Mesenchymal stem cell (in vitro differentiated cells and primary cell): ENCODE measurements at places on chromosomes 4 and X.

DNA sequence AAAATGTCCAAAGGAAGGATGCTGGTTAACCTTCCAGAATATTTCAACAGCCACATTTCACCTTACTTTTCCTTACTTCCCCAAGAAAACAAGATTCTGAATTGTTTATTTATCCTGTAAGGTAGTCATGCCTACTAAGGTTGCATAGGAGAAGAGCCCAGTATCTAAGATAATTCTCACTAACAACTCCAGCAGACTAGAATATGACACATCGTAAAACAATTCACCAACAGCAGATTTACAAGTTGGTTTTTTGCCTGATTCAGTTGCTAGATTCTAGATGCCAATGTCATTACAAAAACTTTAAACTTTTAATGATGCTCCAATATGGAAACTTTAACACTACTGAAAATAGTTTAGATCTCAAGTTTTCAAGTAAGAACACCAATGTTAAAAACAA is 176.4 kb downstream of the IL13RA2 start:
- peak; percentile 0 for DNase-seq

DNA sequence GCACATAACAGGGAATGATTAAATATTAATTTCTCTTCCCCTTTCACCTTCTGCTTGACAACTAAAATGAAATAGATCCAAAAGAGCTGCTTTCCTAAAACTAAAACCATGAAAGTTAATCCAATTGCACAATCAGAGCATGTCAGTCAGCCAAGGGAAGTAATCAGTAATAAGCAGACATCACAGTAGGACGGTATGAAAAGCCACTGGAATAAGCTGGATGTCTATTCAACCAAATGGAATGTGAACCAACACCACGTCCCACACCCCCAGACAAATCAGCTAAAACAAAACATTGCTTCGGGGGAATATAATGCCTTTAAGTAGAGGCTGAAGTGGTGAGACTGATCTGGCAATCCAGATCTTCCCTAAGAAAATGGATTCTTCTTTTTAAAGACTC is 859.4 kb upstream of the FTHL17 start:
- peak; percentile 1 for DNase-seq

GRCh38 chr4:74038425-74039314 is at the start of gene CXCL3:
CXCL3 (minus strand) TSS chr4:74038689; CDS start chr4:74038611, 78 bp downstream.
- peak; percentile 84 for DNase-seq

DNA sequence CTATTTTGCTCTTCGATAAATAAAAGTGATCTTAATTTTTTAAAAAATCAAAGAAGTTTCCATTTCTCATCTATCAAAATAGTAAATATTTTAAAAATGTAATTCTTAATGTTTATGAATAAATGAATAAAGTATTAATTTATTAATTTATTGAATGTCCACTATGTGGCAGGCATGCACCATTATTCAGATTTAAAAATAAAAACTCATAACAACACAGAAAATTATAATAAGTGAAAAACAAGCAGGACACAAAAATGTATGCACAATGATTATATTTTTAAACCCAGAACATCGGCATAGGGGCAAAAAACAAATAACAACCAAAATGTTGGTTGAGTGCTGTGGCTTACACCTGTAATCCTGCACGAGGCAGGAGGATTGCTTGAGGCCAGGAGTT is 5.3 kb upstream of the PYURF start:
- DNase-seq = no peak

- DNase-seq = no peak
Observed at GRCh38 chr4:139554642-139554892, 1.5 kb downstream of the SETD7 start.

DNA sequence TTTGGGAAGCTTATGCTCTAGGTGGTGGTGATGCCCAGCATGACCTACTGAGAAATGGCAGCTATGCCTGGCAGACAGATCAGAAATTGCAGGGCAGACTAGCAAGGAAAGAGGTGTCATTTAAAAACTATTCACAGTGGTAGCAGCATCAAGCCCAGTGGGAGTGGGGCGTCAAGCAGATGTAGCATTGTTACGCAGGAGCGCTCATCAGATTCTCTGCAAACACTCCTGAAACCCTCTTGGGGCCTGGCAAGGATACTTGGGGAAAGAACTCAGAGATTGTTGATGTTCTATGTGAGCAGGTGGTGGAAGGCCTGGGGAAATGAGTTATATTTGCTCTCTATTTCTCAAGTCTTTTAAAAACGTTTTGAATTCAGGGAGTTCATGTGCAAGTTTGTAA is 437.6 kb downstream of the RAPGEF2 start:
- no peak for DNase-seq

- DNase-seq = peak; percentile 36
Observed at GRCh38 chr4:78058591-78059523, 1.7 kb downstream of the FRAS1 start.

- DNase-seq = no peak
Observed at GRCh38 chr4:94605241-94605805, 152.4 kb upstream of the BMPR1B start.

- DNase-seq = no peak
Observed at GRCh38 chr4:19346636-19347035, 905.1 kb upstream of the SLIT2 start.

DNA sequence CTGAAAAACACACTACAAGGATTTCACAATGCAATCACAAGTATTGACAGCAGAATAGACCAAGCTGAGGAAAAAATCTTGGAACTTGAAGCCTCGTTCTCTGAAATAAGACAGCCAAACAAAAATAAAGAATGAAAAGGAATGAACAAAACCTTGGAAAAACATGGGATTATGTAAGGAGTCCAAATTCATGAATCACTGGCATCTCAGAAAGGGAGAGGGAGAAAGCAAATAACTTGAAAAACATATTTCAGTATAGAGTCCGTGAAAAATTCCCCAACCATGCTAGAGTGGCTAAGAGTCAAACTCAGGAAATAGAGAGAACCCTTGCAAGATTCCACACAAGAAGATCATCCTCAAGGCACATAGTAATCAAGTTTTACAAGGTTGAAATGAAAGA is 178.5 kb upstream of the CTSO start:
- no peak for DNase-seq

- no peak for DNase-seq
Observed at GRCh38 chrX:151346931-151347543, 50.0 kb upstream of the VMA21 start.

GRCh38 chrX:46823481-46823880 is 13.4 kb upstream of the RP2 start:
- no peak for DNase-seq

DNA sequence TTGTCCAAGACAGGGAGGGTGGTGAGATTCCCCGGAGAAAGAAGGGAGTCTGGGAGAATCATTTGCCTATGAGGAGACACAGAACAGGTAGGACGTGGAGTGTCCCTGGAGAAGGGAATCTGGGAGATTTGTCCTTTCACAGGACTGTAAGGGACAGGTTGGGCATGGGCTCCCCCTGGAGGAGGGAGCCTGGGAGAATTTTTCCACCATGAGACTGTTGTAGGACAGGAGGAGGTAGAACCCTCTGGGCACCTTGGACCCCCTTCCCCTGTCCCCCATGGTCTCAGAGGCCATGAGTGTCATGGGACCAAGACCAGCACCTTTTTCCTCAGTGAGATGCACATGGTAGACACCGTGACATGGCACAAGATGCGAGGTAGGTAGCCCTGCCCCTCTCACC is 2.8 kb downstream of the PORCN start:
- DNase-seq = peak; percentile 41

DNA sequence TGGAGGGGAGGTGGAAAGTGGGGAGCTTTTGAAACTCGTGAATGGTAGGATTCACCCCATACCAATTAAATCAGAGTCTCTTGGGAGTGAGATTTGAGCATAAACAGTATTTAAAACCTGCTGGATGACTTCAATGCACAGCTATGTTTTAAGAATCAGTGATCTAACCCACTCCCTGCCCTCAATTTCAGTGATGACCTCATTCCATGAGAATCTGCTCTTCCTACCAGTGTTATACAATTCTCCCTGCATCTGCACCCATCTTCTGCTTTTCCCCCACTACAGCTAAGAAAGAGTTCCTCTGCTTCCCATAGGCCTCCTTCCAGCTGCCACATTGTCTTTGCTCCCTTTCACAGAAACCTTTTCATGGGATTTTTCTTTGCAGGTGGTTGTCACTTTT is 18.3 kb upstream of the H2AZ1 start:
- DNase-seq = peak; percentile 65

DNA sequence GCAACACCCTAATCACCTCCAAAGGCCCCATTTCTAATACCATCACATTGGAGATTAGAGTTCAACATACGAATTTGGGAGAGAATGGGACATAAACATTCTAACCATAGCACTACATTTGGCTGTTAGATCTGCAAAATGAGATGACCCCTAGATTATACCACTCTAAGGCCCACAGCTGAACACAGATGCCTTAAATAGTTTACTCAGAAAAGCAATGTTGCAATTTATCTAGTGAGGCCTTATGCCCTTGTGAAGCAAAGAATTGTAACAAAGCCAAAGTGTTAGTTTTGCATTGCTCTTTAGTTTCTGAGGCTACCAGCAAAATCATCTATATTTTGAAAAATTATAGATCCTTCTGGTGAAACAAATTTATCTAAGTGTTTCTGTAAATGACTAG is 31.6 kb upstream of the ARHGEF6 start:
- DNase-seq = peak; percentile 35

DNA sequence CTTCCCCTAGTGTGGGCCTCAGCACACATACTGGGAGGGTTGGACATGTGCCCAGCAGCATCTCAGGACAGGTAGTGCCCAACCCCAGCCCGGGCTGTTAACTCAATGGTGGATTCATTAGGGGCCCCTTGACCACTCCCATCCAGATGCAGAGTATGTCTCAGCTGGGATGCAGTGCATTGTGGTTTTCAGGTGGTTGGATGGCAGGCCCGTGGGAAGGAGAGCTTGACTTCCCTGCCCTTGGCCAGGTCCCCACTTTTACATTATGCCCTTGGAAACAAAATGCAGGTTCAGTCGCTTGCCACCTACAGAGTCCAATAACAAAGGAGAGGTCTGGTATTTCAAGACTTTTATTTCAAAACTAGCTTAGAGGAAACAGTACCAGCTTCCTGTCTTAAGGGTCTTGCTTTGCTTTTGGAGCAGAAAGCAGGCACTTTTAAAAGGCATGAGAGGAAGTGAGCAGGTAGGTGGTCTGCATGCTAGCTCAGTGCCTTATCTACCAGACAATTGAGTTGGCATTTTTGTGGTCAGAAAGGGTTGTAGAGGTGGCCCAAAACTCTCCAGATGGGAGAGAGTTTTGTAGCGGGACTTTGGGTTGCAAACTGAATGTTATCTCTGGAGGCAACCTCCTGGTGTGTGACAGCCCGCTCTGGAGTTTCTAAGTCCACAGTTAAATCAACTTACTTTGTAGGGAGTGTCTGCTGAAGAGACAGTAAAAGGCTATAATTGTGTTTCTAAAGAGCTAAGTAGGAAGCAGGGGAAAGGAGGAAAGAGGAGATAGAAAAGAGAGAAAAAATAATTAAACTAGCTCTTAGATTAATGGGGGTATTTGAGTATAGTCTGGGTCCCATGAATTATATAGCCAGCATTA is 171.0 kb downstream of the GALNTL6 start:
- no peak for DNase-seq

DNA sequence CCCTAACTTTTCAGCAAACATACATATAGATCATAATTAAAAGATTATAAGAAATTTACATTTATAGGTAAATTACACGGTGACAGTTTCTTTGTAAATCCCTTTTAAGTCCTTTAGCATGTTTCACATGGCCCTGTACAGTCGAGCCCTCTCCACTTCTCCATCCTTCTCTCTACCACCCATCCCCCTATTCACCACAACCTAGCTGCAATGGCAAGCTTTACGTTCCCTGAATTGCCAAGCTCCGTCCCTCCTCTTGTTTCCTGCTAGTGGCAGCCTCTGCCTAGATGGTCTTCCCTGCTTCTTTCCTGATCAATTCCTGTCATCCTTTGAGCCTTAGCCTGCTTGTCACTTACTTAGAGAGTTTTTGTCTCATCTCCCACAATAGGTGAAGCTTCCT is 116.2 kb downstream of the TMA16 start:
- DNase-seq = no peak
